ENCODE measurements at places on chromosomes 12 and 14.

DNA sequence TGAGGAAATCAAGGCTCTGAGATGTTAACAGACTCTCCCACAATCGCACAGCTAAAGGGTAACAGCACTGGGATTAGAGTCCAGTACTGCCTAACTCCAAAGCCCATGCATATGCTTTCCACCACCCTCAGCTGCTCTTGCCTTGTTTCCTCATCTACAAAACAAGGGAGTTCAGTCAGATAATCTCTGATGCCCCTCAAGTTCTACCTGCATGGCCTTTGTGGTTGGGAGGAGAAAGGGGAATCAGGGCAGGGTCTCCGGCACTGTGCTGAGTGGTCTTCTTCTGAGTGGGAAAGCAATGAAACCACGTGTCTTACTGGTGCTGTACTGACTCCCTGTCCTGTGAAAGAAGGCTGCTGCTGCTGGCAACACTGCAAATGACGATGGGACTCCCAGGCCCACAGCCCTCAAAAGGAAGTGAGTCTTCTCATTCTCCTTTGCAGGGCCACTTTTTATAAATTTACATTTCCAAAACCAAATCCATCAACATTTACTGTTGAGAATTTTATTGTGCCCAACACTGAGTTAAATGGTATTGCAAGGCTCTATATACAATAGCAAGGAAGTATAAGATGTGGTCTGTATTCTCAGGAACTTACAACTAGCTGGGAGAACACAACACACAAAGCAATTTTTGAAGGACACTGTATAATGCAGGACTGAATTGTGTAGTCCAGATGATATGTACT lies 19.7 kb upstream of the DUSP16 start:
- no peak for DNase-seq

DNA sequence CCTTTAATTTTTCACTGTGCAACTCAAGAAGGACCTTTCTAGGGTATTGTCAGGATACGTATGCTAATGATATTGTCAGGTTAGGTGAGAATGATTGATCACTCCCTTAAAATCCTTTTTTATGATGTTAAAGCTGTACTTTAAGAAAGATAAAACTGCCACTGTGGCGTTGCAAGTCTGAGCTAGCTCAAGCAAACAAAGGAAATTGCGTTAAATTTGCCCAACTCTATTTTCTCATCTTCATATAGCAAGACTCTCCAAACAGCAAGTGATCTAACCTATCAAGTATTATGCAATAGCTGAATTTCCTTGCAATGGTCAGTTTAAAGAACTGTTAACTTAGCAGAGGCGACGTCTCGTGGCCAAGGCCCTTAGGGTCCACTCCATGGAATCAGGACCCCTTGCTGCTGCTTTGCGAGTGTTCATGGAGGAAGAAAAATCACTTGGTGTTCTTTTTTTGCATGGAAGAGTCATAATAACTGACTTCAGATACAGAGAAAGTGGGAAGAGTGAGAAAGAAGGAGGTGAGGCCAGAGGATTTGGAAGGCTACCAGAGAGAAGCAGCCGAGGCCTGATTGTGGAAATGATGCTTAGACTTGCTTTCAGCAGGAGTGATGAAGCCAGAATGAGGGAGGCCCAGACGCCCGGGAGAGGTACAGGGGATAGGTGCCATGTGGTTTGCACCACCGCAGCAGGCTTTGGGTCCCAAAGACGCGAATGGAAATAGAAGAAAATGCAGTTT lies 2.5 kb downstream of the TRAF3 start:
- DNase-seq: no peak

DNA sequence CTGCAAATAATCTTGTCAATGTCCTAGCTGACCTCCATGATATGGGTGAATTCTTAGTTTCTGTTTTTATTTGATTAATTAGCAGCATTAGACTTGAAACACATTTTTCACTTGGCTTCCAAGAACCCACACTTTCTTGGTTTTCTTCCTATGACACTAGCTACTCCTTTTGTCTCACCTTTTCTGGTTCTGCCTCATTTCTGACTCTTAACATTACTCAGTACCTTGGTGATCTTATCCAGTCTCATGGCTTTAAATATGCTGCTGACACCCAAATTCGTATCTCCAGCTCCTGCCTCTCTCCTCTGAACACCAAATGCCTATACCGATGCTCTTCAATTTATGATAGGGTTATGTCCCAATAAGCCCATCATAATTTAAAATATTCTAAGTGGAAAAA lies 32.0 kb upstream of the SSTR1 start:
- no peak for DNase-seq

DNA sequence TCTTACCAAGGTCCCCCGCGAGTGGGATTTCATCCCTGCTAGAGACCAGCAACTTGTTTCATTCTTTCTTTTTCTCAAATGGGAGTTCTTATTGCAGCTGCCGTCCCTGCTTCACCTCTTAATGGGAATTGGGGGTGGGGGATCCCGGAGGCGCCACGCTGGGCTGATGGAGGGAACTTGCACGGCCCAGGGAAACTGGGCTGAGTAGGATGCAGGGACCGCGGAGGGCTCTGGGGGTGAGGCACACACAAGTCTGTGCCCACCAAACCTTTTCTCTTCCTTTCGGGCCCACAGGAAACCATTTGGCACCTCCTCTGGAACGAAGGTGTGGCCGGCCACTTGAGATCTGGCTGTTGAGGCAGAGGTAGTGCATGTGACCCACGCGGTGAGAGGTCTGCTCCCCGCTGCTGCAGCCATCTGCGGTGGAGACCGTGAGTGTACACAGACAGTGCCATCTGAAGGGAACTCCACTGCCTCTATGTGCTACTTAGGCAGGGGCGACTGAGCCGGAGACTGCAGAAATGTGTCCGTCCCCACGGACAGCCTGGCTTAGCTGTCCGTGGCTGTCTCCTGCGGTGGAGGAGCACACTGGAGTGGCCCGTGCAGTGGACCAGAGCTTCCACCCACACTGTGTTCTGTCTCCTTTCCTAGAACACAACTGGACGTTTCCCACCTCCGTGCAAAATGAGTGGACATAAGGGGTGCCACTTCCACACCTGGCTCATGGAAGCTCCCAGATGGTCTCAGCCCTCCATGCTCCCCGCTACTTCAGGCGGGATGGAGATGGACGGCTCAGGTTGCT lies 42.1 kb upstream of the TESC start:
- no peak for DNase-seq

- DNase-seq: no peak
Measured at GRCh38 chr14:33964599-33965317, 13.9 kb upstream of the EGLN3 start.

DNA sequence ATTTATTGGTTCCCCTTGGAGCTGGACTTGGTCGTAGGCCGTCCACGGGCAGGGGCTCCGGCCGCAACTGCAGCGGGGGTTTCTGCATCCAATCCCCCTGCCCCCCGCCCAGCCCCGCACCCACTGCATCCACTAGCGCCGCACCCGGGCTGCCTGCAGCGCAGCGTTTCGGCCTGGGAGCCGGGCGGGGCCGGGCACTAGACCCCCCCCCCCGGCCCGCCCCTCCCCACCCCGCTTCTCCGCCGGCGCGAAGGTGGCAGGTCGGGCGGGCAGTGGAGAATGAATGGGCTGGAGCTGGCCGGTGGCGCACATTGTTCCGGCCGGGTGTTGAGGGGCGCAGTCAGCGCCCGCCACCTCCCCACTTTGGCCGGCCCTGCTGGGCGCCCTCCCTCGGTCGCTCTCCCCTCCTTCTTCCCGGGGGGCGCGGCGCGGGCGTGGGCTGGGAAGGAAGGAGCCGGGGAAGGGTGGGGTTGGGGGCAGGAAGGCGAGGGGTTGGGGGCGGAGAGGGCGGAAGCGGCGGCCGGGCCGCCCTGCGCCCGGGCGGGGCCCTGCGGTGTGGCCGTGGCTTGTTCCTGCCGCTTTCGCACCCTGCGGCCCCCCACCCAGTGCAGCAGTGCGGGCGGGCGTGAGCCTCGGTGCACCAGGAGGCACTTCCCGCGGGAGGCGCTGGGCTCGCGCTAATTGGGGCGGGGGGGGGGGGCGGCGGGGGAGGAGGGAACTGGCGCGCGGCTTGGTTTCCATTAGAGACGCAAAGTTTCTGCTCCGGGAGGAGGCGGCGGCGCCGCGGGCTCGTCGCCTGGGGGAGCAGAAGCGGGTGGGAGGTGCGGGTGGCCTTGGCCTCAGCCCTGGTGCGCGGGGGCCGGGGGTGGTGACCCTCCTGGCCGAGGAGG lies 841 bp downstream of the CALM1 start:
- peak; percentile 32 for DNase-seq

GRCh38 chr12:73935817-73936216 lies 601.8 kb upstream of the ATXN7L3B start:
- DNase-seq: no peak

DNA sequence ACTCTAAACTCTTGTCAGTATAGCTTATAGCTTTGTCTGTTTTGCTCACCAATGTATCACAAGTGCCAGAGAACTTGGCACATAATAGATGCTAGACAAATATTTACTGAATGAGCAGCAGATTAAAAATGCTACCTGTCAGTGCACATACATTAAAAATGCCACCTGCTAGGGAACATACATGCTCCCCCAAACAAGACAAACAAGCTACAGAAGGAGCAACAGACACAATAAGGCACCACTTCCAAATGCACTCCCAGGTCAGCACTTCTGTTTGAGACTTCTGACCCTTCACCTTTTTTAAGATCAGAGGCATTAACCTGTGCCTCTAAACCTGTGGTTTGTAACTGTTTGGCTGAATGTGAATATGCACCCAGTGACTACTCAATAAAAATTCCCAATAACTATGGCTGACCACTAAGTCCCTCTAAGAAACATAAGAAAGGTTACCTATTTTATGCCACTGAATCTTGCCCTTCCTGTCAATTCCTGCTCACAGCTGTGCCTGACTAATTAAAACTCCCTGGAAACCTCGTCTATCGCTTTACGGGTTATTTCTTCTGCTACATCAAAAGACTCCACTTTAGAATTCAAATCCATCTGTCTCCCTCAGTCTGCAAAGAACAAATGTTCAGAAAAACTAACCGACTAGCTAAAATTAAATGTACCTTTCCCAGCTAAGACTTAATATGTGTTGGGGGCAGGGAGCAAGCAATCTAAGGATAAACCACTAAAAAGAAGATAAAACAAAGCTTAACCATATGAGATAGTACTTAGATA lies 41.0 kb downstream of the HECTD4 start:
- no peak for DNase-seq

DNA sequence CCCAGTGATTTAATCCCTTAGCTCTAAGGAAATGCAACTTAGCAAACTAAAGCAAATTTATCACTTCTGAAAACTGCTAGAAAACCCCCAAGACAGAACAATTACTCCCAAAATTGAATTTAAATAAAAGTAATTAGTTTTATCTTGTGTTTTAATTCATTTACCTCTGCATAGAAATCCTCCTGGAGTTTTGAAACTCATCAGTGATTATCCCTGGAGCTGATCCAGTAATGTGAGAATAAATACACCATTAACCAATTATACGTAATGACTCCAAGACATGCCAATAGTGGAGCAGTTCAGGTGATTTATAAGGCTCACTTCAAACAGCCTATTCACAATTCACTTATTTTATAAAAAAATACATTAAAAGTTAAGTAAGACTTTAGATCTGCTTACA lies 855.3 kb upstream of the FLRT2 start:
- no peak for DNase-seq

DNA sequence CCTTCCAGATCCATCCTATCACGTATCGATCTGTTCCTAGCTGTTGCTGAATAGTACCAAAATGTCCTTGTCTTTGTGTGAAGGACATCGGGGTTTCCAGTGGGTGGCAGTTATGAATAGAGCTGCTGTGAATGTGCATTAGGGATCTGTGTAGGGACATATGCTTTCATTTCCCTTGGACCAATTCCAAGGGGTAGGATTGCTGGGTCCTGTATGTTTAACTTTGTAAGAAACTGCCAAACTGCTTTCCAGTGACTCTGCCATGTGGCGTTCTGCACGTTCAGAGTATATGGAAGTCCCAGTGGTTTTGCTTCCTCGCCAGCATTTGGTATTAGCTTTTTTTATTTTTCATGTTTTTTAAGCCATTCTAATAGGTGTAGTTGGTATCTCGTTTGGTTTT lies 28.6 kb downstream of the PACS2 start:
- DNase-seq: no peak

GRCh38 chr14:89654998-89655397 lies 238.0 kb upstream of the FOXN3 start:
- no peak for DNase-seq

DNA sequence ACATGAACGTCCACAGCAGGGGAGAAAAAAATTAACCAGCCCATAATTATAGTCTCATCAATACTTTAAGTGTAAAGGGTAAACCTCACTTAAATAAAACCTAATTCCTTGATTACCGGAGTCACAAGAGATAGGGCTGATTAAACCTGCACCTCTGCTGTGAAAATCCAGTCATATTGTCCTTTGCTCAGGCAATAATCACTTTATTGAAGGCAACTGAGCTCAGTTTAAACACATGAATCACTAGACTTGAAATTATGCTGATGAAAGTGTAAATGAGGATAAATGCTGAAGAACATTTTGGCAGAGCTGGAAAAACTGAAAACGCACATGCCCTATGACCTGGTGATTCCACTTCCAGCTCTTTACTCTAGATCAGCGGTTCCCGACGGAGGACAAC lies 6.7 kb upstream of the HRK start:
- no peak for DNase-seq

DNA sequence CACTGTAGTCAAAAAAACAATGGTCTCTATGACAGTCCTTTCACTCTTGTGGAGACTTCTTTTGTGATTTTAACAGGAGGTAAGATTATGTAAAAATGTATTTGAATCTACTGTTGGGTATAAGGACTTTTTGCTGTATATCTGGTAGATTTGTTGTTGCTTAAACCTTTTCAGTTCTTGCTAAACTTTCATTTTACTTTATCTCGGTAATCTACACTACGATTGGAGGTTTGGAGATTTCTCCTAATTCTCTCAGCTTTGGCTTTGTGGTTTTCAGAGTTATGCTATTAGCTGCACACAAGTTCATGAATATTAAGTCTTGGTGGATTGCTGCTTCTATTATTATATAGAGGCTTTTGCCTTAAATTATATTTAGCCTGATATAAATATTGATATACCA lies 116.6 kb upstream of the HIF1A start:
- no peak for DNase-seq

DNA sequence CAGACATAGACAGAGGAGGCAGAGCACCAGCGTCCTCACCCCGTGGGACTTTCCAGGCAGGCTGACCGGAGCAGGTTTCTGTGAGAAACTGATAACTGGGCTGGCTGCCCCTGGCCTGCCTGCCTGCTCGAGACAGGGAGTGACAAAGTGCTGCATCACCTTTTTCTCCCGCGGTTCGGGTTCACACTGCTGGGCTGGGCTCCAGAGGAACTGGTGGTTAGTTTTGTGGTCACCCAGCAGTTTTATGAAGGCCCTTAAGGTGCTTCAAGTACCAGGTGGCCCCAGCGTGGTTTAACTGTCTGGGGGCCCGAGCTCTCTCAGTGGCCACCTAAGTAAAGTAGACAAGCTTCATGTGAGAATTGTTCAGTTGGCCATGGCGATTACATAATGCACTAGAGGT lies 1073.6 kb downstream of the BCL11B start:
- DNase-seq: no peak

GRCh38 chr12:13023811-13024530 lies 20.2 kb upstream of the FAM234B start:
- DNase-seq: no peak

- no peak for DNase-seq
Measured at GRCh38 chr12:116620124-116620491, 60.9 kb downstream of the MAP1LC3B2 start.

GRCh38 chr12:97424911-97425310 lies 37.7 kb upstream of the RMST start:
- no peak for DNase-seq
